Hematopoietic multipotent progenitor cell (in vitro differentiated cells): ENCODE measurements at places on chromosomes 13 and 19.
A peak's percentile ranks its signal among the peaks of the same experiment; 100 is the strongest.

- DNase-seq, result no peak
Measured at GRCh38 chr19:10112895-10113591, 1.6 kb downstream of the P2RY11 start.

DNA sequence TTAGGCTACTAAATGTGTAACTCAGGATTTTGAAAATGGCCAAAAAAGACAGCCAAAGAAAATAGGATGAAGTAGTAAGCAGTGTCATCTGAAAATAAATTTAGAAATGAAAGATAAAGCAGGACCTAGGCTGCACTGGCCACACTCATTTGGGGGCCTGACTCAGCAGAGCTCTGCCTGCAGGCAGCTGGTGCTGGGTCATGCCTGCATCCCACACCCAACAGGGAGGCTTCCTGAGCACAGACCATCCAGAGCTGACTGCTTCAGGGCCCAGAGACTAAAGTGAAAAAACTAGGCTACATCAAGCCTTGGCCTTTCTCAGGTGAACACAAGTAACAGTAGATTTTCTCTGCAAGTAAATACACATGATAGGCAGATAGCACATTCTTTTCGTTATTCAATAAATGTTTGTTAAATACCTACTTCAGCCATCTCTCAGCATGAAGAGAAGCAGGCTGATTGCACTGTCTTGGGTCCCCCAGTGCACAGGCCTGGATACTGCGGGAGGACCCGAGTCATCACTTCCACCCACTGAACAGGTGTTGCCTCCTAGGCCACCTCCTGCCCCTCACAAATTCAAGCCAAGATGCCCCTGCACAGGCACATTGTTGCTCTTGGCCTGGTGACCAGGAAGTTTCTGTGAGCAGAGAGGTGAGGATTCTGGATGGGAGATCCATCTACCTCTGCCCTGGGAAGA lies 284.0 kb downstream of the OXGR1 start:
- DNase-seq, result no peak

GRCh38 chr13:23987331-23987894 lies 90.1 kb upstream of the C1QTNF9B start:
- DNase-seq, result no peak

DNA sequence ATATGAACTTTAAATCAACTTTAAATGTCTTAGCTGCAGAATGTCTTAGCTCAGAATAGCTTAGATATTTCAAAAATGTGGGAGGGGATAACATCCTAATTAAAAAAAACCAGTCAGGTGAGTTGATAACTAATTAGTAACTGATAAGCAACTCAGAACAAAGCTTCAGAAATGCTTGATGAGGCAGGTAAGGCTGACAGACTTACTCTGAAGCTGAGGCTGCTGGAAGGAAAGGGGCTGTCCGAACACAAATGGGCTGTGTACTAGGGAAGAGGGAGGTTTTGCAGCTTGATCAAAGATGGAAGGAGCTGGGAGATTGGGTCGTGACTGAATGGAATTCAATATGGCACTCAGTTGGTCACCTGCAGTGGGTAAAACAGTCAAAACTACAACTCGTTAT lies 91.2 kb upstream of the FBXL3 start:
- no peak for DNase-seq

DNA sequence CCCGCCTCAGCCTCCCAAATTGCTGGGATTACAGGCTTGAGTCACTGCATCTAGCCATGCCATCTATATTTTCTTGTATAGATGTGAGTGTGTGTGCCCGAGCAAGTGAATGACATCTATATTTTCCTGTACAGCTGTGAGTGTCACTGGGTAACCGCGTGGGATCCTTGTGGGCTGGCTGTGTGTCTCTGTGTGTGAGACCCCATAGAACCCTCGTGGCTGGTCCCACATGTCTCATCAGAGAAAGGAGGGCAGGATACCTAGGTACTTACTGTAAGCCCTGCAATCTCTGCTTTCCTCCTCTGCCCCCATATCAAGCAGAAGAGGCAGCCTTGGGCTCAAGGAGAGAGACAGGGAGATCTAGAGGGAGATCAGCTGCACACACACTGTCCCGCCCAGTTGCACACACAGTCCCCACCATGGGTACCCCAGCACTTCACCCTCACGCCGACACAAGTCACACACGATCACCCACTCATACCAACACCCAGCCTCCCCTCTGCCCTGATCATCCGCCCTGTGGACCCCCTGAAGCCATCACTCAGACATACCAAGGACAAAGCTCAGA lies 655 bp downstream of the DENND1C start:
- DNase-seq, result no peak

- DNase-seq, result no peak
Measured at GRCh38 chr19:2768365-2769132, 14.5 kb downstream of the SGTA start.

DNA sequence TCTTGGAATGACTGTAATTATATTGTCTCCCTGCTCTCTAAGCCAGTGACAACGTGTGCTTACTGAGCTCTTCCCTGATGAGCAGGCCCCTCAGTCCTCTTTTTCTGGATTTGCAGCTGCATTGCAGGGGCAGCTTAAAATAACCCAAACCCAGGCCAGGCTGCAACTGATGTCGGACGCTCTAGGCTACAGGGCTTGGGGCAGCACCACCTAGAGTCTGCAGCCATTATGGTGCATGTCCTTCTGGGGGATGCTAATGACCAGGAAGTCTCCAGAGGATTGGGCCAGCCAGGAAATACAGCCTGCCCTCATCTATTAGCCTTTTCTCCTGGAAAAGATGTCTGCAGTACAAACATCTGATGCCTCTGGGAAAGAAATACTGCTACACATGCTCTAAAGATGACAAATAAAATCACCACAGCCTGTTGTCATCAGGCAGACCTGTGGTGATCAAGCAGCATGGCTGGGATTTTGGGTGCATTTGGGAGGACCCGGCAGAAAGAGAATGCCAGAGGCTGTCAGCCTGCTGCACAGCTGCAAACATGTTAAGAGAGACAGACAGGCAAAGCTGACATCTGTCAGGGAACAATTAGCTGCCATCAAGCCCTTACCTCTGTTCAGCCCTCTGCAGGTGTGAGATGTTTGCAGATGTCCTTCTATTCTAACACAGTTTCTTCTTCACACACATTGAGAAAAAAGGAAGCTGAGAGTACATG lies 51.8 kb downstream of the CCDC70 start:
- no peak for DNase-seq

GRCh38 chr13:113786262-113786841 lies 27.3 kb downstream of the TMEM255B start:
- DNase-seq, result no peak

- no peak for DNase-seq
Measured at GRCh38 chr19:5394551-5395505, 54.2 kb upstream of the PTPRS start.

DNA sequence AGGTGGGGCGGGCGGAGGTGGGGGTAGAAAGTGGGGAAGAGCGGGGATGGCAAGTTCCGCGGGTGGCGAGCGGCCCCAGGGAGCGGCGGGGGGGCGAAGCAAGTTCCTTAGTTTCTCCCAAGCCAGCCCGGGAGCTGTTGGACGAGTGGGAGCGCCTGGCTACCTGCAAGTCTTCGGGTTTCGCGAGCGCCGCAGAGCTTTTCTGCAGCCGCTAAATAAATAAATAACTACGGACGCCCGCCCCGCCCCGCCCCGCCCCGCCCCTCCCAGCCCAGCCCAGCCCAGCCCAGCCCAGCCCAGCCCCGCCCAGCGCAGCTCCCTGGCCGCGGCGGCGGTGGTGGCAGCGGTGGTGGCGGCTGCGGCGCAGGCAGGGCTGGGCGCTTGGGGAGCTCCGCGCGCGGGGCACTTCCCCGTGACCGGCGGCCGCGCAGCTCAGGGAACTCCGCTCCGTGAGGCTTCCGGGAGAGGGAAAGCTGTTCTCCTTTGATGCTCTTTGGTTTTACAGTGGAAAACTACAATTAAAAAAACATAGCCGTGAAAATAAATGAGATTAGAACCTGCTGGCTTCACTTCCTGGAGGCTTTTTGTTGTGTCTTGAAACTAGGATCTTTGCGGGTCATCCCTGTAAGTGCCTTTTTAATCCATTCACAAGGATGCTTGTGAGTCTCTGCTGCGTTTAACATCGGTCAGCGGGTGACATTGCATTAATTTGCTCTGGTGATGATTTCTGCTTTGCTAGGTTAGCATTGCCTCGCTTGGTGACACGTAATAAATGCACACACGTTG lies at the start of gene UBE2L5:
TSS of gene UBE2L5 (plus strand) at position 440 of the 786 bp plus-strand sequence. CDS start 5,498 bp downstream, outside the sequence.
- DNase-seq, result peak; percentile 76

- no peak for DNase-seq
Measured at GRCh38 chr19:16386619-16387240, 62.1 kb downstream of the KLF2 start.

DNA sequence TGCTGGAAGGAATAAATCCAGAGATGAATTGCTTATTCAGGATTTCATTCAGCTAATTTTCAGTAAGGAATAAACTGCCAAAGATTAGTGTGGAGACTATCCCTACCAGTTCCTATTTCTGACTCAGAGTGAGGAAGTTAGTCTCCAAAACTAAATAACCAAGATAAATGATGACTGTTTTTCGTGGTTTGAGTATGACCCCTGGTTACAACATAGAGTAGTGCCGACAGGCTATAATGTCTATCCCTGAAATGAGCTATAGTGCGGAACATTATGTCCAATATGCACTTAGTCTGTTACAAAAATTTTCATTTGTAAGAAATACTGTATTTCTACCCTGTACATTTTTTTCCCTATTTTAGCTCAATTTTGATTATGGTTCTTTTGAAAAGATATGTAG lies 51.4 kb downstream of the NBEA start:
- DNase-seq, result no peak

DNA sequence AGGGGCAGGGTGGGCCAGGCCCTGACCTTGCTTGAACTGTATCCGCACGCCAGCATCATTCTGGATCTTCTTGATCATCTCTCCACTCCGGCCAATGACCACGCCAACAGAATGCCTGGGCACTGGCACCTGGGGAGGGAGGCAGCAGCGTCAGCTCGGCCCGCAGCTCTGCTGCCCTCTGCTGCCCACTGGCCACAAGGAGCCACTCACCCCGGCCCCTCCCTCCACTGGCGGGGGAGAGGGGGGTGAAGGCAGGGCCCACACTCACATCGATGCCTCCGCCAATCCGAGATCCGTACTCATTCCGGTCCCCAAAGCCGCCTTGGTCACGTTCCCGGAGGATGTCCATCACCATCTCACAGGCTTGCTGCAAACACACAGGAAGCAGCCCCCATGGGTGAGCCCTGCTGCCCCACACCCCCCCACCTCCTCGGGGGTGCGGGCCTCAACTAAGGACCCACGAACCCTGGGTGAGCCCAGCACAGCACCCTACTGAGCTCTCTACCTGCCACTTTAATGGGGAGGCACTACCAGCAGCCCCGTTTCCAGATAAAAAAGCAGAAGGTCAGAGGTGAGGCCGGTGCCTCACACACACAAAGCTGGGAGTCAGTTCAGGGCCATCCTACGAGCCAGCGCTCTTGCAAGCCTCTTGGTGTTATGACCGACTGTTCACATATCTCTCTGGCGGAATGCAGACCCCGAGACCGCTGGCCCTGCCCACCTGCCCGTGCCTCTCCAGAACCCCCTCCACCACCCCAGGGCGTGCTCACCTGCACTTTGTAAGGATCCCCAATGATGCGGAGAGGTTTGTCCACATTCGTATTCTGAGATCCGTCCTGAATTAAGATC lies 6.7 kb downstream of the KHSRP start:
- no peak for DNase-seq

DNA sequence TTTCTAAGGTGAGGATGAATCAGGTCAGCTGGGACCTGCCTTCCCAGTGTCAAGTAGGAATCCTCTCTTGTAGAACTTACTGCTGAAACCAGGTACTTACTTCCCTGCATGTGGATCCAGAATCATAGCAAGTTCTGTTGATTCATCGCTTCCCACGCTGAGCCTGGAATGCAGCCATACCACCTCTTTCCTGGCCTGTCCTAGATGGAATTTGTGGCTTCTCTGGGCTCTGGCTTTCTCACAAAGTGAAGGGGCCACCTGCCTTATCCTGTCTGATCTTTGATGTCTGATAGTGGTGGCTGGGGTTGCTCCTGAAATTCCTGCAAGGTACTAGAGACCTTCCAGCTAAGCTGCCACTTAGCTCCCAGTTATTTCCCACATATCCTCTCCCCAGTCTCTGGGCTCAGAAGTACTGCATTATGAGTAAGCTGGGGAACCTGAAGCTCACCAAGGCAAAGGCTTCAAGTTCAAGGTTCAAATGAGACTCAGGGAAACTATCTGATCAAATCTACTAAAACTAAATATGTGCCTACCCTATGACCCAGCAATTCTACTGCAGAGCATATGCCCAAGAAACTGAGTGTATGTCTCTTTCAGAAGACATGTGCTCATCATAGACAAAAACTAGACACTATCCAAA lies 103.5 kb downstream of the SUCLA2 start:
- no peak for DNase-seq

DNA sequence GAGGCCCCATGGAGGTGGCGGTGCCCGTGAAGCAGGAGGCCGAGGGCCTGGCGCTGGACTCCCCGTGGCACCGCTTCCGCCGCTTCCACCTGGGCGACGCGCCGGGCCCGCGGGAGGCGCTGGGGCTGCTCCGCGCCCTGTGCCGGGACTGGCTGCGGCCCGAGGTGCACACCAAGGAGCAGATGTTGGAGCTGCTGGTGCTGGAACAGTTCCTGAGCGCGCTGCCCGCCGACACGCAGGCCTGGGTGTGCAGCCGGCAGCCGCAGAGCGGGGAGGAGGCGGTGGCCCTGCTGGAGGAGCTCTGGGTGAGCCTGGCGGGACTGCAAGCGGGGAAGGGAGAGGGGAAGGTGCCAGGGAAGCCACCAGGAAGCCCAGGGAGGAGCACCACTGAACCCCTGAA lies 5.8 kb downstream of the ZNF444 start:
- DNase-seq, result no peak

DNA sequence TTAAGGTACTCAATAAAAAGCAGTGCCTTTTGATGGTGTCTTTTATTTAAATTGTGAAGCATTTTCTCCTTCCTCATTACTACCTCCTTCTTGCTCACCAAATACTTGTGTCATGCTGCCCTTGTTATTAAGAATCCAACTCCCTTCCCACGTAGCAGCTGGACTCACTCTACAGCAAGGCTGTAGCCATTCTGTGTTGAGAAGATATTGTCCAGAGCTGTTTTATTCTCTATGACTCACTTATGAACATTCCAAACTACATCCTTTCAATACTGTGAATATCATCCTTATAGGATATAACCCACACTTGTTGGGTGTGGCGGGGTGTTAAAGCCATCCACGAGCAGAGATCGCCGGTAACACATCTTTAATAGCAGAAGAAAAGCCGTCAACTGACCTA lies 1671.5 kb upstream of the SLC10A2 start:
- DNase-seq, result no peak

DNA sequence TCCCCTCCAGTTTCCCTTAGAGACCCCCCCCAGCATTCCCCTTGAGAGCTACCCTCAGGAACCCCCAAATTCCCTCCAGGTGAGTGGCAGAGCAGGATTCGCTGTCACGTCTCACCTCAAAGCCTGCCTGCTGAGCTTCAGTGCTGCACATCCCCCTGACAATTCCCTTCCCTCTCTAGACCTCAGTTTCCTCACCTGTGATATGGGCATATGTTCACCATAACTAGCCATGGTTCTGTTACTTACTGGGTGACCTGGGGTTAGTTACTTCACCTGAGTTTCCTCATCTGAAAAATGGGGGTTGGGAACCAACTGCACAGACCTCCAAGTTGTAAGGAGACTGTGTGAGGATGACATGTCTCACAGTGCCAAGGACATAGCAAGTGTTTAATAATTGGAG lies 75.5 kb downstream of the RYR1 start:
- no peak for DNase-seq
